ENCODE measurements at places on chromosomes 12 and 14.

- H3K36me3 ChIP-seq = no peaks in the 10 kb centered on the region
- no peak overlapping the region for H3K4me3 ChIP-seq
- H3K27ac ChIP-seq = no peak overlapping the region
- DNase-seq = no peak
- H3K4me1 ChIP-seq = no peaks in the 10 kb centered on the region
- no peaks in the 10 kb centered on the region for H3K27me3 ChIP-seq
Observed at GRCh38 chr12:22435583-22435982, 101.1 kb upstream of the ST8SIA1 start.

DNA sequence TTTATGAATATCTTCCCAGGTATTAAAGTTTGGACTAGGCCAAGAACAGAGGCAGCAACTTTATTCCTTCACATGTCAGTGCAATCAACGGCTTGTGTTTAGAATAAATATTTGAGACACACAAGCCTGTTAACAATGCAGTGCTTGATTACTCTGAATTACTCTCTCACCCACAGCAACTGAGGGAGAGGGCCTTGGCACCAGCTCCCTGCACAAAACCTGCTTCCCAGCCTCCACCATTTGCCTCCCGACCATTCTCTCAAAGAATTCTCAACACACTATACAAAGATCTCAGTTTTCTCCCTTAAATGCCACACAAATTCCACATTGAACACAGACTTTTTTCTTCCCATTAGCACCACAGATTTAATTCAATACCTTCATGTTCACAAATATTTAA is 77.0 kb downstream of the STON2 start:
- no peaks in the 10 kb centered on the region for H3K4me1 ChIP-seq
- peaks cover 8% of the 10 kb centered on the region for H3K27me3 ChIP-seq

DNA sequence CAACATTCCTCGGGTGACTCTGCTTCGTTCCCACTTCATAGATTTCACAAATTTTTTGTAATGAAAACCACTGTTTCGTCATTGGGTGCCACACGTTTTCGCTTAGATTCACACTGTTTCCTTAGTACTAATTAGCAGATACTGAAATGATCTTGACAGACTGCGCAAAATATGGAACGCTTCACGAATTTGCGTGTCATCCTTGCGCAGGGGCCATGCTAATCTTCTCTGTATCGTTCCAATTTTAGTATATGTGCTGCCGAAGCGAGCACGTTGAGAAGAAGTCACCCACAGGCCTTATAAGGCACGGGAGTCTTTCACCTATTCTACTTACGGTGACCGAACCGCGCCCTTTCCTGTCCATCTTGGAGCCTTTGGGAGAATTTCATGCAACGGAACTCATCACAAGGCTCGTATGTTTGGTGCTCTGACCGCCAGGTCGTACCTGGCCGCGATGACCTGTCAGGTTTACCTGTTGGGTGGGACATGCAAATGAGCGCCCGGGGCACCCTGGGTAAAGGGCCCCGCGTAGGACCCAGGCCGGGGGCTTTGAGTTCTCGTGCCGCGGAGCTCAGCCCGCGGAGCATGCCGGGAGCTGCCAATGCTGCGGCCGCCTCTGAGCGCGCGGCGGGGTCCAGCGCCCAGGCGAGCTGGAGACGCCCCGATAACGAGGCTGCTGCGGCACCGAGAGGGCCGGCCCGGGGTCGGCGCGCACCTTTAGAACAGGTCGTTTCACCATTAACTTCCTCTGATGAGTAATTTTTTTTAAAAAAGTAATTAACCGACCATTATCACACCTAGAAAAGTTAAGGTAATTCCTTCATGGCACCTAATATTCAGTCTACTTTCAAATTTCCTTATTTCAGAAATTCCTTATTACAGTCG is at the start of gene RNU6-8:
RNU6-8 (minus strand) TSS at position 272 of the 885 bp plus-strand sequence.
- peaks cover 45% of the 10 kb centered on the region for H3K27me3 ChIP-seq
- H3K27ac ChIP-seq = peak within 1 kb of the TSS; percentile 61
- no peaks in the 10 kb centered on the region for H3K36me3 ChIP-seq
- H3K4me1 ChIP-seq = peaks cover 37% of the 10 kb centered on the region

DNA sequence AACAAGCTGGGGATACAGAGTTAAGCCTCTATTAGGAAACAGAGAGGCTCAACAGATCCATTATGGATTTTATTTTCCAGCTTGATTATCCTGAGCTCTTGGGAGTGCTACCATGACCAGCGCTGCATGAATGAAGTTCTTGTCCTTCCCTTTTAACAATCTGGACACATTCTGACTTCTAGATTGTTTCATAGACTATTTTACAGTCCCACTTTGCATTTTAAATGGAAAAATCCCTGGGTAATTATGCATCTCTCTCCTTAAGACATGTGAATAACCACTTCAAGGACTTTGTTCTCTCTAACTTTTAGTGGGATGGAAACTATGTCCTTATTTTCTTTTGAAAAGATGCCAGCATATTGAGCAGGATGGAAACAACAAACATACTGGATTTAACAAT is 2.0 kb downstream of the CCDC198 start:
- no peak overlapping the region for H3K27ac ChIP-seq
- no peak overlapping the region for H3K4me3 ChIP-seq
- DNase-seq = no peak
- H3K27me3 ChIP-seq = peaks cover 4% of the 10 kb centered on the region
- H3K4me1 ChIP-seq = no peaks in the 10 kb centered on the region

DNA sequence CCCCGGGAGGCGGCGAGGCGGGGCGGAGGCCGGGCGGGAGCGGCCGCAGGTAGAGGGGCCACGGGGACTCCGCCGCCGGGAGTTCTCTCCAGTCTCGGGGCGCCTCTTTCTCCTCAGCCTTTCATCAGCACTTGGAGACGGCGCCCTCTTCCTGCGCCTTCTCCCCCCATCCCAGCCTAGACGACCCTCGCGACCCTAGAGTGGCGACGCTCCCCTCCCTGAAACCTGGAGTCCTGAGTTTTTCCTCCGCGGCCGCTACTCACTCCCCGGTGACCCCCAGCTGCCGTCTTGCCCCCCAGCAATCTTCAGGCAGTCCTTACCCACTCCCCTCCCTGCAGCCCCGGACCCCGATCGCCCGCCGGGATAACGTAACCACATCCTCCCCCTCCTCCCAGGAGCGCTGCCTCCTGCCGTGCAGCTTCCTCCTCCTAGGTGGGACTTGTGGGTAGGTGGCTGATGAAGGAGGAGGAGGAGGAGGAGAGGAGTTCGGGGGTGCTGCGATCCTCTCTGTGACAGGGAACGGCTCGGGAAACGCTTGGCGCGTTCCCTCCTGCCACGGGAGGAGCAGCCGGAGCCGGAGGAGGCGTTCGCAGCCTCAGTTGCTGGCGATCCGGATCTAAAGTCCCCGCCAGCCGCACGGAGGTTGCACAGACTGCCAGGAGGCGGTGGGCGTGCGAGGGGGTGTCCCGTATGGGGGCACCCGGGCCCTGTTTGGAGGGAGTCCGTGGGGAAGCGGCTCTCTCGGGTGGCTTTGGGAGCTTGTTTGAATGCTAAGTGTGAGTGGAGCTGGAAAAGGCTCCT is 891 bp downstream of the PLEKHA5 start:
- no peaks in the 10 kb centered on the region for H3K36me3 ChIP-seq
- H3K4me3 ChIP-seq = peak overlapping the region; percentile 89
- H3K27me3 ChIP-seq = no peaks in the 10 kb centered on the region
- H3K27ac ChIP-seq = peak overlapping the region; percentile 67

DNA sequence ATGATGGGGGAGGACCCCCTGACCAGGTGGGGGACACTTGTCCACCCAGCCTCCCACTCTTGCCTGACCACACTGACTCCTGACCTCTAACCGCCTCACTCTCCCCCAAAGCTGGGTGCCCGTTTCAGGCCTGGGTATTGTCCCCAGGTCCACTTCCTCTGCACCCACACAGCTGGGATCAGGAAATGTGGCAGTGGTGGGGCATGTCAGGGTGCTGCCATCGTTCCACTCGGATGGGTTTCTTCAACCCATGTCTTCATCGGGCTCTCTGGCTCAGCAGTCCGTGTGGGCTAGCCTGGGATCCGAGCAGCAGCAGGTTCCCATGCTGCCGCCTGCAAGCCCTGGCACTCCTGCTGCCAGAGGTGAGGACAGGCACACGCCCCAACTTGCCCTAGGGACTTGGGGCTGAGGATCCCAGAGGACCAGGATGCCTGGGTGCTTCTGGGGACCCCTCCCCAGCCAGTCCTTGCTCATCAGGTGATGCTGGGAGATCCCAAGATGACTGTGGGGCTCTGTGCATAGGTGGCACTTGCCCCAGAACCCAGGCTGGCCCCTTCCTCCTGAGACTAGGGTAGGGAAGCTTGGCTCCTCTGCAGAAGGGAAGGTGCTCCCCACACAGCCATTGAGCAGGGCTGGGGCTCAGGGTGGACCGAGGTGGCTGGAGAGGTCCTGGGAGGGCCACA is 2.9 kb upstream of the CLBA1 start:
- H3K27me3 ChIP-seq = no peaks in the 10 kb centered on the region
- H3K36me3 ChIP-seq = no peaks in the 10 kb centered on the region
- H3K4me3 ChIP-seq = no peak overlapping the region
- no peak overlapping the region for H3K27ac ChIP-seq
- no peak for DNase-seq

DNA sequence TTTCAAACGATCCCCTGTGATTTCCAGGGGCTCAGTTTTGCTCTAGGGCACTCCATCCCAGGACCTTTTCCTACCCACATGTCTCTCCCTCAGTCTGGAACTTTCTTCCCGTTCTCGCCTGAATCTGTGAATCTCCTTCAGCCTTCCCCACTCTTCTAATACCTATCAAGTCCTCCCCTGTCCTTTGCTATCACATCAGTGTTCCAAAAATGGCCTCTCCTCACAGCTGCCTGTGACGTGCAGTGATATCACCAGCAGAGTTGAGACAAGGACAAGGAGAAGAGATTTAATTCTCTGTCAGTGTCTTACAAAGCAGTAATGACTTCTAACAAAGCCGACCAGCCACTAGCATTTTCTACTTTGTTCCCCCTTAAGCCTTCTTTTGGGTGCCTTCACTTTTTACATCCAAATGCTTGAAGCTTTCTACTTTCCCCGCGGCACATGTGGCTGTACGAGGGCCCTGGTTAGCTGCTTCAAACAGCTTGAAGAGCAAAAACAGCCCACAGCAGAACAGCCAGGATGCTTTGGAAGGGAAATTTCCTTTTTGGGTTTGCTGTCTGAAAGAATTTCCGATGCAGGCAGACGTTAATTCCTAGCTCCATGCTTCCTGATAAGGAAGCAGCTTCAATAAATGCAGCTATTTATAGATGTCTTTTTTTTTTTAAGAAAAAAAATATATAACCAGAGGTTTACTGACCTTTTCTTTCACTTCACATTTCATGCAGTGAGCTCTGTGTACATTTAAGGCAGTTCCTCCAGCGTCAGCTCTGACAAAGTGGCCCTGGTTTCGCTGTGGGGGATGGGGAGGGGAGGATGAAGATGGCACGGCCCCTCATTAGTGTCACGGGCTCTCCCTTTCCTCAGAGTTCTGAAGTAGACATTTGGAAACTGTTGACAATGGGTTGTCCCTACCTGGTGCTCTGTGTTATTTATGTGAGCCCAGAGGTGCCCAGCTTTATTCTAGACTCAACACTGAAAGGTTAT is 109.3 kb downstream of the ETV6 start:
- no peaks in the 10 kb centered on the region for H3K27me3 ChIP-seq
- peaks cover 85% of the 10 kb centered on the region for H3K36me3 ChIP-seq
- no peak overlapping the region for H3K4me3 ChIP-seq
- DNase-seq = no peak
- H3K27ac ChIP-seq = peak overlapping the region; percentile 10

DNA sequence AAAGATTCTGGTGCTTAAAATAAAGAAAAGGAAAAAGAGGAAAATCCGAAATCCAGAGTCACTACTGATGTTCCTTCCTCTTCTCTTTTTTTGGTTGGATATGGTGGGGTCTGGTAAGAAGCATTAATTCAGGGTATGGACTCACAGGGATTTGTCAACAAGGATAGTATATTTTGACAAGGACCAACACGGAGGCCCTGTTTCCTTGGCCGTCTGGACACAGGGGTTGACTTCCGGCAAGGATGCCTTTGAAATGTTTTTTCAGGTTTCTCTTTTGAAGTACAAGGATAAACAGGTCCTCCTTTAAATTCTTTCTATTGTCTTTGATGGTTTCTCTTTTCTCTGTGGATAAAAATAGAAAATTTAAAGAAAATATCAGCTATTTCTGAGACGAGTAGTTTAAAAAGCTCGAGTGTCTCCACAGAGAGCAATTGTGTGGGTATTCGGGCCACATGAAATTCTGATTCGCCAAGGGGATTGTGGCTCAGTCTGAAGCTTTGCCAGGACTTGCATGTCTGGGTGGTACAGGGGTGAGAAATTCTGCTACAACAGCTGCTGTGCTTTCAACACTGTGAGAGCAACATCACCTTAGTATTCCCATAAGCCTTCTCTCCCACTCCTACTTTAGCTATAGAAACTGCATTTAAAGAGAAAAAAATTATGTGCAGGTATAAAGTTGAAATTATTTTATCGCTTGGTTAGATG is 88.5 kb upstream of the CSRP2 start:
- no peaks in the 10 kb centered on the region for H3K36me3 ChIP-seq
- H3K4me3 ChIP-seq = no peak overlapping the region
- no peaks in the 10 kb centered on the region for H3K4me1 ChIP-seq
- H3K27me3 ChIP-seq = no peaks in the 10 kb centered on the region
- DNase-seq = no peak
- H3K27ac ChIP-seq = no peak overlapping the region

DNA sequence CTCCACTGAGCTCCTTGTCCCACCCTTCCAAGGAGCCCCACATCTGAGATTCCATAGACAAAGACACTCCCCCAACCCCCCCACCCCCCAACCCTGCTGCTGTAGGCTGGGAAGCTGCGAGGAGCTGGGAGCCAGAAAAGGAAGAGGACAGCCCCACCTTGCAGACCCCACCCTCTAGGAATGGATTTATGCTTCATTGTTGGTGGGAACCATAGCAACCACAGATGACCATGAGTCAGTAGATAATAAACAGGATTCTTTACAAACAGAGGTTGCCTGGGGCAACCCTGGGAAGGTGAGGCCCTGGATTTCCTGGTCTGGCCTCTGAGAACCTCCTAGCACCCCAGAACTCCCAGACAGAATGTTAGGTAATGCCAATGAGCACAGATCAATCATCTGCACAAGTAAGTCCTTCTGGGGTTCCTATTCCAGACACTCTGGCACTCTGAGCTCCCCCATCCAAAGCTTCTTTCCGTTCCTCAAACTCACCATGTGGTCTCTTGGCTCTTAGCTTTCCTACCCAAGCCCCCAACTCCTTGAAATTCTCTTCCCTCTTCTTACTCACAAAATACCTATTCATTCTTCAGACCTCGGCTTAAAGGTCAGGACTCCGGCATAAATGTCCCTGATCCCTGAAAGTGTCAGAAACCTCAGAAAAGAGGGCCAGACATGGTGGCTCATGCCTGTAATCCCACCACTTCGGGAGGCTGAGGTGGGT is 15.2 kb upstream of the PLEKHG6 start:
- no peak overlapping the region for H3K4me3 ChIP-seq
- no peak overlapping the region for H3K27ac ChIP-seq
- peaks cover 5% of the 10 kb centered on the region for H3K27me3 ChIP-seq

DNA sequence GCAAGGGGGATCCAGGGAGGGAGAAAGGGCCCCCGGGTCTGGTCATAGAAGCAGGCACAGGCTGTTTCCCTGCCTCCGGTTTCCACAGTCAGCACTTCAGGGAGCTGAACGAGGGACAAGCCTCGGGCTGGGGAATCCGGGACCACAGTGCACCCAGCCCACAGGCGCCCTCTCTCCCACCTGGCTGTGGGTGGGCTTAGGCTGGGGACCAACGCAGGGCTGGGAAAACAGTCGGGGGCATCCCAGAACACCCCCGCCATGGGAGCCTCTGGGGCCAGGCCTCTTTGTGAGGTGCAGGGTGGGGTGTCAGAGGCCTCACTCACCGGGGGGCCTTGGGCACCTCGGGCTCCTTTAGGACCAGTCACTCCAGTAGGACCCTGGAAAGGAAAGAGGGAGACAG is 16.3 kb downstream of the TMEM106C start:
- DNase-seq = no peak
- no peaks in the 10 kb centered on the region for H3K36me3 ChIP-seq
- H3K4me3 ChIP-seq = no peak overlapping the region
- no peaks in the 10 kb centered on the region for H3K27me3 ChIP-seq

GRCh38 chr14:35257809-35258208 is 34.4 kb upstream of the PSMA6 start:
- H3K4me3 ChIP-seq = no peak overlapping the region
- H3K27me3 ChIP-seq = no peaks in the 10 kb centered on the region
- no peaks in the 10 kb centered on the region for H3K4me1 ChIP-seq
- H3K27ac ChIP-seq = no peak overlapping the region

Measured in DND-41 (cell line).